ENCODE measurements at places on chromosomes 5 and 9. TPM values are rescaled to one million over a fixed set of nuclear protein-coding genes. Genes with fewer than 3 reads are reported as not detected.

GRCh38 chr5:40572391-40572790 lies 107.3 kb upstream of the PTGER4 start:
- no peak for DNase-seq

Gene KIF24
- 0.45 TPM for total RNA-seq

Gene LCN12
- total RNA-seq: 3.6 TPM

Gene SLC6A18
- not detected for total RNA-seq

DNA sequence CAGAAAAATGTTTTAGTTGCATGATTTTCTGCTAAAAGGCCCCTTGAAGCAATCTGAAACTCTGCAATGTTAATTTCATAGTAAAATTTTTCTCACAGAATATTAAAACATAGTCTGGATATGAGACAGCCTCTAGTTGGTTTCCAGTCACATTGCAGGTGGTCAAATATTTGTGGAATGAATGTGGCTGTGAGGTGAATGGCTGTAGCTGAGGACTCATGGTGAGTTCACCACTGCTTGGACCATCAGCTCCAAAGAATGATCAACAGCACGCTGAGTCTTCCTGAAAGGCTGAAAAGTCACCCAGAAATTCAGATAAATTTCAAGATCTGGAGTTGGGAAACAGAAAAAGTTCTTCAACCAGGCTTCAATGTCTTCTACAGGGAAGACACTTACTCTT lies 79.8 kb downstream of the MAT2B start:
- DNase-seq: no peak

Gene PCDHA9
- total RNA-seq: not detected

Gene GLDC
- not detected for total RNA-seq

All from left ventricle myocardium superior (tissue), 1 donor.